ENCODE measurements at places on chromosomes 7 and 10. TPM values are rescaled to one million over a fixed set of nuclear protein-coding genes. Genes with fewer than 3 reads are reported as not detected.

The GRID2IP gene
- 1.1 TPM for total RNA-seq

GRCh38 chr7:157160433-157160832, 21.7 kb downstream of the UBE3C start:
- no peak for DNase-seq

DNA sequence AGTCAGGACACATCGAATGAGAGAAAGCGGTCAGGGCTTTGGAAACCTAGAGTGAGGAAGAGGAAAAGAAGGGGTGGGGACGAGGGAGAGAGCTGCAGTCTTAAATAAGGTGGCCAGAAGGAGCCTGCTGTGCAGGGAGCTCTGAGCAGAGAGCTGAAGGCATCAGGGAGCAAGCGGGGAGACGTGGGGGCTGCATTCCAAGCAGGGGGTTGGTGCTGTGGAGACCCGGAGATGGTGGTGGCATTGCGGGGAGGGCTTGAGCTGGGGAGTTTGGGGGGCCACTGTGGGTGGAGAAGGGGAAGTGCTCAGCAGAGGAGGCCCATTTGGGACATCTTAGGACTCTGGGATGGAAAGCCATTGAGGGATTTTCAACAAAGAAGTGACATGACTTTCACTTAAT, 38.7 kb upstream of the ZNF32 start:
- DNase-seq: no peak

DNA sequence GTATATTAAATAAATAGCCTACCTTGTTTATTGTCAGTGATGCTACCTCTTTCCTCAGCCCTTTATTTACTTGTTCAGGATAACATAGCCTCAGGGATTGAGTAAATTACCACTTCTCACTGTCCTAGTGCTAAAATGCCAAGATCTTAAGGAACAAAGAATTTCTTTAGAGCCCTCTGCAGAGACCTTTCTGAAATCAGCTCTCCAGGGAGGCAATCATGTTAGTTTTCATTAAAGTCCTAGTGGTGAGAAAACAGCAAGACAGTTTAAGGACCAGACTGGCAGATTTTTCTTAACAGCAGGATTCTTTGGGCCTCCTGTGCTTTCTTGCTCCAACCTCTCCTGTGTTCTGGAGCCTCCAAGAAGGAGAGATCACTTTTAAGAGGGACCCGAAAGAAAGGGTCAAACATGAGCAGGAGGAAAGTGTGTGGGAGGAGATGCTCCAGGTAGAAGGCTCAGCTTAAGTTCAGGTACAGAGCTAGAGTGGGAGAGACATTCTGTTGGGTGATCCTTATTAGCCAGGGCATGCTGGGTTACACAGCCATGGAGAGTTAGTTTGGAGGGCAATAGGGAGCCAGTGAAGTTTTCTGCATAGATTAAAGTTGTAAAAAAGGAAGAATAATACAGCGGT, 1.2 kb upstream of the PLCE1 start:
- no peak for DNase-seq

GRCh38 chr10:11551916-11552602, 59.4 kb downstream of the USP6NL start:
- no peak for DNase-seq

DNA sequence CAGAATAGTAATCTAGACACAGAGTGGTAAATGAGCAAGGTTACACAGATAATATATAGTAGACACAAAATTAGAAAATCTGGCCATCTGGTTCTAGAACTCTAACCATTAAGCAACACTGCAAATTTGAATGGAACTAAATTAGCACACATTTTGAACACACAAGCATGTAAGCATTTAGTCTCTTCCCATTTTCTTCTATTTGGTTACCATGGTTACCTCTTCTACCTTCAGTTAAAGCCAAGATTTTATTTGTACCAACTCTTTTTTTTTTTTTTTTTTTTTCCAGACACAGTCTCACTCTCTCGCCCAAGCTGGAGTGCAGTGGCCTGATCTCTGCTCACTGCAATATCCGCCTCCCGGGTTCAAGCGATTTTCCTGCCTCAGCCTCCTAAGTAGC, 790.5 kb downstream of the MAGI2 start:
- DNase-seq: no peak

- no peak for DNase-seq
Measured at GRCh38 chr10:119706521-119707278, 19.1 kb upstream of the INPP5F start.

GRCh38 chr7:149175150-149175549, 20.2 kb upstream of the ZNF282 start:
- no peak for DNase-seq

DNA sequence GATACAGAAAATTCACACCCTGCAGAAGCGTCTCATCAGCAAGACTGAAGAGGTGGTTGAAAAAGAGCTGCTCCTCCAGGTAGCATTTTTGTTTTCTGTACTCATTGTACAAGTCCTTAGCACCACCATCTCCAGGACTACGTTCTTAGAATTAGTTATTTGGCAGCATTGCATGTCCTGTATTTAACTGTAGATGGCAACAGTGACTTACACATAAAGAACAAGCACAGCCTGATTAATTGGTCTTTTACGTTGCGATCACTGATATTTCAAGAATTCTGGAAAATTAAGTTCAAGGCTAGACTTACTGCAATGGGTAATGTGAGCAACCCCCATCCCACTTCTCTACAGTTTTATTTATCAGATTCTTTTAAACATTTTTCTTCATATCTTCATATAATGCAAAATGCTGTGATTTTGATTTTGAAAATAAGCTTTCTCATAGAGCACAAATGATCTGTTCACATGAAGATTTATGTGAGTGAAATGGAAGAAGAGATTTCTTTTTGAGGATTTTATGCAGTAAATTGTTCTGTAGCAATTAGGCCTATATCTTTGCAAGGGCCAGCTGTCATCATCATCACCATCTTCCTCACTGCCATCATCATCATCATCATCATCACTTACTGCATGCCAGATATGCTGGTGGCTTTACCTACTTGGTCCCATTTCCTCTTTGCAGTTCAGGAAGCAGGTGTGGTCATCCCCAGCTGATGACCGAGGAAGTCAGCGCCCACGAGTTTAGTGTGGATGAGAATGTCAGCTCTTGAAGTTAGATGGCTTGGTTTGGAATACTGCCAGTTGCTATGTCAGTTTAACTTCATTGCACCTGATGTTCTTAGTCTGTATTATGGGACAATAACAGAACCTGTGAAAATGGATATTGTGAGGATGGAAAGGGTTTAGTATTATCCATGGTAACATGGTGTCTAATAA, 53.4 kb downstream of the CFAP58 start:
- no peak for DNase-seq

The MYO3A gene
- 0.35 TPM for total RNA-seq

The SFMBT2 gene
- total RNA-seq: 5.0 TPM

The HMX3 gene
- total RNA-seq: not detected

DNA sequence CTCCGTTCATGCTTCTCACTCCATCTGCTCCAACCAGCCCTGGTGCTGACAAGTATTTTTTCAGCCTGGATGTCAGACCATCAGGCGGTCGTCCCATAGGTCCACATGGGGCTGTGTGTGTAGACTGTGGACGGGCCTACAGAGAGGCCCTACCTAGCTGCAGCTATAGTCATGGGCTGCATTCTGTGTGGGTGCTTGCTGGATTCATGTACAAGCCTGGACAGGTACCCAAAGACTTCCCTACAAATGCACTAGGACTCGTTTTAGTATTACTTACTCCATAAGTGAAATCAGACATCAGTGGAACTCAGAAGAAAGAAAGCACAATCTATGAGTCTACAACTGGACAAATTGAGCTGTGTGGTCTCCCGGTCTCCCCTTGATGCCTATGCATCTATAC, 146.8 kb downstream of the PKD1L1 start:
- DNase-seq: no peak

GRCh38 chr7:155270861-155271260, 26.8 kb upstream of the INSIG1 start:
- no peak for DNase-seq

The HOXA3 gene
- 8.7 TPM for total RNA-seq

- DNase-seq: no peak
Measured at GRCh38 chr7:44379366-44380188, 54.2 kb upstream of the CAMK2B start.

DNA sequence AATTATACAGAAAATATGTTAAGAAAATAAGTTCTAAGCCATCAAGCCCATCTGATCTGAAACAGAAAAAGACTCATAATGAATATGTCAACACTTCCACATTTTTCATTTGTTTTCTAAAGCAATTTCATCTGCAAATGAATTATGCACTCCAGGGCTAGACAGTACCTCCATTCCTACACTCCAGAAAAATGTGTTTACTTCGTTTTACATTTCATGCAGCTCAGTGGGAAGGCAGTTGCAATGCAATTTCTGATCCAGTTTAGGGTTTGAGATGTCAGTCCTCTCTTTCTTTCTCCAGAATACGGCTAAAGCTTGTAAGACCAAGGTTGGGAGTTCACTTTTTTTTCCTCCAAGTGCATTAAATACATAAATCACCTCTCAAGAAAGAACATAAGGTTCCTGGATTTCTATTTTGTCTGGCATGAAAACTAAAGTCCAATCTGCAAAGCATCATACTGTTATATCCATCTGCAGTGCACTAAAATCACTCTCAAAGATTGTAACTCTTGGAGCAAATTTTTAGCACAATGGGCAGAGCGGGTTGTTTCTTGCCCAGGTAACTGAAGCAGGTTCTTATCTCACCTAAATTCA, 348.8 kb upstream of the C7orf33 start:
- DNase-seq: no peak

- no peak for DNase-seq
Measured at GRCh38 chr10:119724593-119725516, 995 bp upstream of the INPP5F start.

DNA sequence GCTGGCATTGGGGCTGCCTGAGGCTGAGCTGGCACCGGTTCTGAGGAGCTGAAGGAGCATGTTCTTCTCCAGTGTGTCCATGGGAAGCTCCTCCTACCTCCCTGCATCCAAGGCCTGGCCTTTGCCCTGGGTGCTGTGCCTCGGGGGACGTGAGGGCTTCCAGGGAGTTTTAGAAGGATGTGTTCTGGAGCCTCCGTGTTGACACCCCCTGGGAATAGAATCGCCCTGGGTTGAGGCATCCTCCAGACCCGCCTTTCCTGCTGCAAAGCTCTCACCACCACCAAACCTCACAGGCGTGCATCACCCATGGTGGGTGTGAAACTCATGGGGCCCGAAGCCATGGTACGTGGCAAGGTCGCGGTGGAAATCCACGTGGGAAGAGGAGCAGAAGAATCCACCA, 95.4 kb downstream of the DYNC2I1 start:
- no peak for DNase-seq

- no peak for DNase-seq
Measured at GRCh38 chr7:51611937-51612336, 295.3 kb upstream of the COBL start.

- DNase-seq: no peak
Measured at GRCh38 chr7:87628780-87629569, 777 bp downstream of the RUNDC3B start.

The TMEM139 gene
- 0.15 TPM for total RNA-seq

DNA sequence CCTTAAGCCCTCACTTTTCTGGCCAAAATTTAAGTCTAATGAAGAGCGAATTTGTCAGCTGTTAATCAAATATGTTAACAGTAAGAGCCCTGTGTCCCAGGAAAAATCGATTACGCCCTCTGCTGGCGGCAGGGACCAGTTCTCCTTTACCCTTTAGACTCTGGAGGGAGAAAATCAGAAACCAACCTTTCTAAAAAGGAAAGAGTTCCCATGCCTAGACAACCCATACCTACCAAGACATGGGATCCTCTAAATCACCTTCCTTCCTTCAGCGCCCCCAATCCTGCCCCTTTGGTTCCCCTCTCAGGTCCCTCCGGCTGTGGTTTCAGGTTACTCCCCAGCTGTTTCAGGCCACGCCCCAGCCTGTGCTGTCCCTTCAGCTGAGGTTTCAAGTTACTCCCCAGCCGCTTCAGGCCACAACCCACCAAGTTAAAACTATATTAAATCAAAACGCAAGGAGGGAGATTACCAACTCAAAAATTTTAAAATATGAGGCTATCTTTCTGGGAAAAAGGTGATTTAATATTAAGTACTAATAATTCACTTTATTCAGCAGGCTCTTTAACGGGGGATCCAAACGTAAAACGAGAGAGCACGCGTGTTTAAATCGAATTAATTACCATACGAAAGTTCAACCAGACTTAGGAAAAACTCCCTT, 1.4 kb upstream of the AKR1B15 start:
- DNase-seq: no peak

The CRPPA gene
- total RNA-seq: 0.38 TPM

GRCh38 chr10:63008491-63008890, 124.6 kb upstream of the NRBF2 start:
- no peak for DNase-seq

- no peak for DNase-seq
Measured at GRCh38 chr10:30854656-30855055, 177.0 kb downstream of the ZNF438 start.

DNA sequence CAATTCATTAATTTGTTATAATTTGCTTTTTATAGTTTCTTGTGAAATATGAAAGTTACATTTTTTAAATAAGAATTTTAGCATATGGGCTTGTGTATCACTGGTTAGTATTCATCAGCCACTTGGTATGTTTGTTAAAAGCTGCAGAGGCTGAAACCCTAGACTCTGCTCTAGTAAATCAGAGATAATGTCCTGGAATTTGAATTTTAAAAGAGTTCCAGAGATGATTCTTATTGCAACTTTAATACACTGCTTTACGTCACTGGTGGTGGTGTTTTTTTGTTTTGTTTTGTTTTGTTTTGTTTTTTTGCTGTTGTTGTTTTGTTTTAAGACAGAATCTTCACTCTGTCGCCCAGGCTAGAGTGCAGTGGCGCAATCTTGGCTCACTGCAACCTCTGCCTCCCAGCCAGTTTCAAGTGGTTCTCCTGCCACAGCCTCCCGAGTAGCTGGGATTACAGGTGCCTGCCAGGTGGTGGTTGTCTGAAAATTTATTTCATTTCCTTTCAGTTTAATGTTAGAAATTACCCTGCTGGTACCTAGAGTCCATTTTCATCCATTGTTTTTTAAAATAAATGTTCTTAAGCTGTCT, 43.8 kb downstream of the PTPN12 start:
- DNase-seq: no peak

The FEZF1 gene
- not detected for total RNA-seq

DNA sequence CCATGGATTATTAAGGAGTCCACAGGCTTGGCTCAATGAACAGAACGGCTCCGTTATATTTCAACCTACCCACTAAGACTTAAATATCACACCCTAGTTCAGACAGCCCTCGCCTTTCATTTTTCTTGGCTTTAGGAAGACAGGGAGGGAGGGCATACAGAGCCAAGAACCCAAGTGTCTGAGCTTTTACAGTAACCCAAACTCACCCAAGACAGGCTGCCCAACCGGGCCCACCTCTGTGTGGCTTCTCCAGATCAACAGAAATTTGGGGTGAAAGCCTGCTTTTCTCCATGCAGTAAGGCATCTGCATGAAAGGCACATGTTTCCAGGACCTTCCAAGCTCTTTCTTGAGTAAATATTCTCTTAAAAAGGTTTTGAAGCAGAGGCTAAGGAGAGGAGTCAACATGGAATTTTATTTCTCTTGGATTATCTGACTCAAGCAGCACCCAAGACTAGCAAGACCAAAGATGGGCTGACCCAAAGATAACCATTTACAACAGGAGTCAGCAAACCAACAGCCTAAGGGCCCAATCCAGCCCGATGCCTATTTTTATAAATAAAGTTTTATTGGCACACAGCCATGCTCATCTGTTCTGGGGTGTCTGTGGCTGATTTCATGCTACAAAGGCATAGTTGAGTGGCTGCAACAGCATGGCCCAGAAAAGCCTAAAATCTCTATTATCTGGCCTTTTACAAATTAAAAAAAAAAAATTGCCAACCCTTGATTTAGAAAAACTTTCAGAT, 90.1 kb downstream of the KCNMA1 start:
- no peak for DNase-seq

The TFPI2 gene
- not detected for total RNA-seq

All from esophagus squamous epithelium (tissue), 5 donors.